ENCODE measurements at places on chromosomes 5 and 9.

DNA sequence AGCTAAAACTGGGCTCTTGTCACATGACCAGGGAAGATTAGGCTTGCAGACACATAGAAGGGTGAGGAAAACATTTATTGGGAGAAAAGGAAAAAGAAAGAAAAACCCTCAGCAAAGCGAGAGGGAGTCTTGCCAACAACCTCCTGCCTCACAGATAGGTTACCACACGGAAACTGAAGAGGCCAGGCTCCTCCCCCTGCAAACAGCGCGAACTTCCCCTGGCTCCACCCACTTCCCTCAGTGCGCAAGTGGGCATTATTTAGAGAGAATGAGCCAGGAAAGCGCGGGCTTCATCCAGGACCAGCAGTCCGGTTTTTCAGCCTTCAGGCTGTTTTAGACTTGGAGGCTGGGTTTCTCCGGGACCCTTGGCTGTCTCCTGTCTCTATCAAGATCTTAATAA is 70.3 kb downstream of the STK32A start:
- no peak for DNase-seq

GRCh38 chr5:76433261-76433660 is 30.2 kb downstream of the IQGAP2 start:
- DNase-seq = no peak

- no peak for DNase-seq
These were observed 110.3 kb upstream of the TBC1D2 start for GRCh38 chr9:98365781-98366180.

DNA sequence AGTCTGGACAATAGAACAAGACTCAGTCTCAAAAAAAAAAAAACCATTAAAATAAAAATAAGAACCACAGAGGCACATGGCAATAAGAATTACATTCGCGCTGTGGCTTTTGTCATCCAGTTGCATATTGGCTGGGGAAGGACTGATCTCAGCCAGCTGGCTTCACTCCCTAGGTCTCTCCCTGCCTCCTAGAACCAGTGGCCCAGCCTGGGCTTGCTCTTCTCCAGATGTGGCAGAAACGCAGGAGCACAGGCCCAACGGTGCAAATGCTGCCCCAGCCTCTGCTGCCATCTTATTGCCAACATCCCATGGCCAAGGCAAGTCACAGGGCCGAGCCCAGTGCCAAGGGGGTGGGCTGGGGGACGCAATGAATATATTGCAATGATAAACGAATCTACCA is 37.0 kb downstream of the NKX2-5 start:
- DNase-seq = no peak

DNA sequence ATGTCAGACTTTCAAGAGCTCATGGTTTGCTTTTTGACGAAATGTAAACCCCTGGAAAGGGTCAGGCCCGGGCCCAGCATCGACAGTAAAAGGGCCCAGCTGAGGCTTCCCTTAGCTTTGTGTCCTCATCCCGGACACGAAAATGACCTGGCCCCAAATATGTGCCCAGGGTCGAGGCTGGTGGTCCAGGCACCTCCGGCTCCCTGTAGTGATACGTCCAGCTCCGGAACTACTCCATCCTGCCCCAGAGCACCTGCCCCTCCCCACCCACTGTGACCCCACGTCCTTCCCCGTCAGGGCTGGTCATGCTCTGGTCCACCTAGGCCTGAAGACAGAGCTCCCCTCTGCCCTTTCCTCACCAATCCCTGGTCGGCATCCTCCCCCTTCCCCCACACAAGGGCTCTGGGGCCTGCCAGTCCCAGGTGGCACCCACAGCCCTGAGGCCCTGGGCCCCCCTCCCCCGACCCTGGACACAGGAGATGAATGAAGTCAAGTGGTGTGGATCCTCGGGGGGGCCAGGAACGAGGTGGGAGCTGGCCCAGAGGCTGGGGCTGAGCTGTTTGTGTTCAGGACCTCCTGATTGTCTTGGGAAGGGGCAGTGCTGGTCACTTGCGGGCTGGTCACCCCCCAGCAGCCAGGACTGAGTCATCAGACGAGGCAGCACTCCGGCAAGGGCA is 6.2 kb downstream of the OBP2A start:
- no peak for DNase-seq

- DNase-seq = no peak
These were observed 107.8 kb downstream of the KCNIP1 start for GRCh38 chr5:170611449-170612090.

DNA sequence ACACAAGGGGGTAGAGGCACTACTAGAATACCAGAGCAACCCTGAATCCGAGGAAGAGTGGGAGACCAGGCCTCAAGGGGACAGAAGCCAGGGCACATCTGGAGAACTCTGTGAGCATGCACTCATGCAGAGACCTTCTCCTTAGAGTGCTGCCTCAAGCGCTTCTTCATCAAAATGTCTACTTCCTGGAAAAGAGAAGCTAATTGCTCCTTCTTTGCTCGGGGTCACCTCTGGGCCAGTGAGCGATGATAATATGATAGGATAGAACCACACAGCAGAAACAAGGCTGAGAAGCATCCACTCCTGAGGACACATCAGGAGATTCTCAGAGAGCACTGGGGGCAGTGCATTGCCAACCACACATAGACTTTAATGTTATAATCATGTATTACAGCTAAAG is 23.7 kb upstream of the LMNB1 start:
- no peak for DNase-seq

GRCh38 chr9:125439434-125440272 is 178.0 kb downstream of the GAPVD1 start:
- DNase-seq = no peak

DNA sequence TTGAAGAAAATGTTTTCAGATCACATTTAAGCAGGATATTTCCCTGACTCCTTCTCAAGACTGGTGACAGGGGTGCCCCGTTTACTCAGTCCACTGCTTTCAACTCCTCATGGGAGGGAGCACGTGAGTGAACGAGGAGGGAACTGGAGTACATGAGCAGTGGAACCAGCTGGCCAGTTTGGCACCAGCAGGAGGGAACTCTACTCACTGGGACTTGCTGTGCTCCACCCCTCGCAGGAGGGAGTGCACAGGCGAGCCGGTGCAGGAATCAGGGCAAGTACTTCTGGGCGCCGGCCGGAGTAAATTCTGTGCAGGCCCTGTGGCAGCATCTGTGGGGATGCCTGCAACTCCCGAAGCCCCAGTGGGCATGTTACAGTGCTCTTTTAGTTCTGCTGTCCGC is 1941.1 kb upstream of the C9orf72 start:
- no peak for DNase-seq

- no peak for DNase-seq
These were observed 135.7 kb downstream of the CACNA1B start for GRCh38 chr9:138013273-138013672.

DNA sequence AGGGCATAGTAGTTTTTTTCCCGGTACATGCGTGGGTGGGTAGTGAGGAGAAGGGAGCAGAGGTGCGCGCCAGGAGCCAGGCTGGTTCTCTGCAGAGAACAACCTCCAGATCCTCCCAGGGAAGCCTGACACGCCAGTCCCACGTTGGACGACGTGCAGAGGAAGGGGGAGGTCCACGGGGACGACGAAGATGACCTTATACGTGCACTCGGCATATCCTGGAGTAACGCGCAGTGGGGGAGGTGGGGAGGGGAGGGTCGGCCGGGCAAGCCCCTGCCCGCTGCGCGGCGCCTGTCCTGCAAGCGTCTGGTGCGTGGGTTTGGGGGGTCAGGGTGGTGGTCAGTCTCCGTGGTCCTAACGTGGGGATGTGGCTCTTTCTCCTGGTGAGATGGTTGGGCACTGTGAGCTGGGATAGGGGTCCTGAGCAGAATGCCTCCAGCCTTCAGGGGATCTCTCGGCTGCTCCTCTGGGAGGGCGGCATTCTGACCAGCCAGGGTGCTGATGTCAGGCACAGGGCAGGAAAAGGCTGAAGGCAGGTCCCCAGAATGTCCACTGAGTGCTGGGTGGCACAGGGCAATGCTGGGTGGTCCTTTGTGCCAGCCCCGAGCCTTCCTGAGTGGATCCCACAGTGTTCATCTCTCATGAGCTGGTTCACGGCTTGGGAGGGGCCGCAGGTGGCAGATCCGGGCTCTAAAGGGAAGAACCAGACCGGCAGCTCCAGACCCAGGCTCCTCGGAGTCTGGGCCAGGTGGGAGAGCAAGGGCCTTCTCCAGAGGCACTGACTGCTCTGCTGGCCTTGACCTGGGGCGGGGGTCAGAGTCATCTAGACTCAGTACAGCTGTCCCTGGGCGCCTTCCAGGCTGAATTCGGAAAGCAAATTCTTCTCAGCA is 10.5 kb upstream of the SCGB3A1 start:
- no peak for DNase-seq
